ENCODE measurements at places on chromosomes 2 and 18.

GRCh38 chr2:156483741-156484173, 47.6 kb downstream of the GPD2 start:
- no peak for DNase-seq

DNA sequence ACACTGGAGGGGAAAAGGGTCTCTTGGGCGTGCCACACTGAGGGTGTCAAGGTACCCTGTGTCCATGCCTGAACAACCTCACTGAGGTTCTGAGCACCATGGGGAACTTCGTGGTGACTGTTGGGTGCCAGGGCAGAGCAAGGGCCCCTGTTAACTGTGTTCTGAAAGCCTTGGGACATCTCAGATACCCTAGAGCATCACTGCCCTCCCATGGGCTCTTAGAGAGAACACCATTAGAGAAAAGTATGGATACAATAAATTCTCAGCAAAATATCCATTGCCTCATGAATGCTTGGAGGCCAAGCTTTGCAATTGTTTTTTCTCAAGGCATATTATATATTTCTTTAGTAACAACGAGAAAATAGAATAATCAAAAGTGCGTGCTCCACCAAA, 488.5 kb upstream of the NRP2 start:
- DNase-seq, result no peak

DNA sequence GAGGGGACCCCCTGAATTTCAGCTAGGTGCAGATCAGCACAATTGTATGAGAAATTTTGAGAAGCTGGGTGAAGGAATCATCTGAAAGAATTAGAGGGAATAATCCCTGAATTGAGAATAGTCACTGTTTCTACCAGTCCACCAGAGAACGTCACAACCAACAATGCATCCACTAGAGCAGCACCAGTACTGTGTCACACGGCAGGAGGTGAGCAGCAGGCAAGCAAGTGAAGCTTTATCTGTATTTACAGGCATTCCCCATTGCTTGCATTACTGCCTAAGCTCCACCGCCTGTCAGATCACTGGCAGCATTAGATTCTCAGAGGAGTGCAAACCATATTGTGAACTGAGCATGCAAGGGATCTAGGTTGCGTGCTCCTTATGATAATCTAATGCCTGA, 40.7 kb downstream of the GDF7 start:
- peak; percentile 68 for DNase-seq

- no peak for DNase-seq
Measured at GRCh38 chr2:236946871-236947270, 138.8 kb upstream of the COPS8 start.

DNA sequence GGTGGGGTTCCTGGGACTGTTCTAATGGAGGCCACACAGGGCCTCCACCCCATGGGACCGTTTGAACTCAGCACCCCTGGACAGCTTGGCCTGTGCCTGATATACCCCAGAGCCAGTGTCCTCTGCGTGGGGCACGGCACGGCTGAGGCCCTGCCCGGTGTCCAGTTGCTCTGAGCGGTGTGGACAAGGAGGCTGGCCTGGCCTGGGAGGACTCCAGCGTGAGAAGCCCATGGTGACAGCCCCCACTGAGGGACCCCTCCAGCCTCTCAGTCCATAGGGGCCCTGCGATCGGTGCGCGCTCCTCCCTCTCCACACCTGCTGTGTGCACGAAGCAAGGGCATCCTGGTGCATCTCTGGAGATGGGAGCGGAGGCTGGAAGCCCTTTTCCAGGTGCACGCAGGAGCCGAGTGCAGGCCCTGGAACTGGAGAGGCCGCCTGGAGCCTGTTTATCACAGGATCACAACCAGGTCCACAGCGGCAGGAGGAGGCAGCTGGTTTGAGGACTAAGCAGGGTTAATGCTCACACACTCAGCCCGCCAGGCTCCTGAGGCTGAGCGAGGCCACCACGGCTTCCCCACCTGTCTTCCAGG, 120.2 kb downstream of the PTGR3 start:
- no peak for DNase-seq

GRCh38 chr2:129024796-129025195, 706.1 kb upstream of the HS6ST1 start:
- no peak for DNase-seq

DNA sequence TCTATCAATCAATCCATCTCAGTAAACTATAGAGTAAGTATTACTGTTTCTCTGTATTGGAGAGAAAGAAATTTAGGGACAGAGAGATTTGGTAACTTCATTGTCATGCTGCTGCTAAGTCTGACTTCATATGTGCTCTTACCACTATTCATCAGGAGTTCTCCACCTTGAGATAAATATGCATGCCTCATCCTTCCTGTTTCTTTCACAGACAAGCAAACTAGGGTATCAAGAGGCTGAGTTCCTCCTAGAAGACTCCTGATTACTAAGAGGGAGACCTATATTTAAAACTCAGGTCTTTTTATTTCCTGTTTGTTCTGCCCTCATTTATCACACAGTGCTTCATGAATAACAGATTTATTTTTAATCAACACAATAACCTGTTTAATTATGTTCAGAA, 34.1 kb downstream of the RIT2 start:
- DNase-seq, result no peak

- DNase-seq, result no peak
Measured at GRCh38 chr18:32267463-32267862, 77.6 kb downstream of the MEP1B start.

DNA sequence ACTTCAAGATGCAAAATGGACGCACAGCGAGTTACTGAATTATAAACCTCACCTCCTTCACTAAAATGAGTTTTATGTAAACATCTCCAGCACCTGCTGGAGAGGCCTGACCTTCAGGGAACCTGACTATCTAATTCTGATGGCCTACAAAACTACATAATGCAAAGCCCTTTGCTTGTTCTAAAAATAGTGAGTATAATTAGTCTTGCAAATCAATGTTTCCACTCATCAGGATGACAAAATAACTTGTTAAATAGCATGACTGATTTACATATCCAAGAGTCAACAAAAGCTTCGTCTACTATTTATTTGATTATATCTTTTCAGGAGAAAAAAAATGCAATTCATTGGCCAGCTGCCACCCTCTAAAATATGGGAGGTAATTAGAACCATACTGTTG, 326.3 kb upstream of the MC4R start:
- DNase-seq, result no peak

- DNase-seq, result peak; percentile 62
Measured at GRCh38 chr2:11482473-11483035, 16.6 kb upstream of the E2F6 start.

DNA sequence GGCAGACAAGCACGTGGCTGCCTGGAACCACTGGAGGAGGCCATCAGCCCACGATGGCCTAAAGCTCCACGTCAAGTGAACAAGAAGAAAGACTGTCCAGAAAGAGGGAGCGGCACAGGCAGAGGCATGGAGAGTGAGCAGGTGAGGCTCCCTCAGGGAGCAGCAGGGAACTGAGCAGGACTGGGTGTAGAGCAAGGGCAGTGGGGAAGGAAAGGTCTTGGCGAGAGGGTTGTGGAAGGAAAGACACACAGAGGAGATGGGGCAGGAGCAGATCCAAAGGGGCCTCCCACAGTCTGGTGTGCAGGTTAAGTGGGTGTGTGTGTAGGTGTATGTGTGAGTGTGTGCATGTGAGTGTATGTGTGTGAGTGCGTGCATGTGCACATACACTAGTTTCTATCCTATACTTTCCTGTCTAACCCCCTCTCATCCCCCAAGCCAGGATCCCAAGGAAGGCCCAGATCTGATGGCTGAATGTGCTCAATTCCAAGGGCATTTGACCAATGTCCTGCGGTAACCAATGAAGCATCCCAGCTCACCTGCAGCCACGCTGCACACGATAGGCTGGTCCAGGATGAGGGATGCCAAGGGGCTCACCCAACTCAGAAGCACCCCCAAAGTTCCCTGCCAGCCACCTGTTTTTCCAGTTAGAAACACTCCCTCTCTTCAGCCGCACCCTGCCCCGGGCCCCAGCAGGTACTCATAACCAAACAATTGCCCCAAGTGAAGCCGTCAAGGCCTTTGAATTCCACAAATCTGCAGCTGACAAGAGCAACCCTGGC, 262.5 kb upstream of the RAB6C start:
- no peak for DNase-seq

DNA sequence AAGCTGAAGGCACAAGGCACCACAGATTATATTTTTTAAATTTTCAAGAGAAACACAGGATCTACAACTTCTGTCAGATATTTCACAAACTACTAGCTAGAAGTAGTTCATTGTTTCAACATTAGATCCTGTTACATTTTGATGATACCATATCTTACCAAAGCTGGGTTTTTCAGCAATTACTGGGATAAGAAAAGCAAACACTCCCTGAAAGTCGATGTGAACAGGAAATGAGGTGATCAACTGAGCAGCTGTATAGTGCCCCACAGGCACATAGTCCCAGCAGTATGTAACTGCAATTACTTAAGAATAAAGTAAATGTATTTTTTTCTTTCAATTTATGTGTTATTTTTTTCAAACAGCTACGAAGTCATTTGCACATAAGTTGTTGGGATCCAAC, 103.5 kb downstream of the DNER start:
- DNase-seq, result no peak

GRCh38 chr2:60746318-60746717, 9.8 kb upstream of the PAPOLG start:
- no peak for DNase-seq

GRCh38 chr2:197453914-197454398, 604 bp downstream of the COQ10B start:
- DNase-seq, result no peak

GRCh38 chr2:1743396-1744150, 742 bp downstream of the PXDN start:
- peak; percentile 44 for DNase-seq

- DNase-seq, result no peak
Measured at GRCh38 chr2:237689336-237690131, 62.1 kb downstream of the LRRFIP1 start.

- DNase-seq, result no peak
Measured at GRCh38 chr2:215754546-215754945, 258.8 kb downstream of the MREG start.

GRCh38 chr2:227462462-227462951, 9.4 kb upstream of the AGFG1 start:
- DNase-seq, result no peak

DNA sequence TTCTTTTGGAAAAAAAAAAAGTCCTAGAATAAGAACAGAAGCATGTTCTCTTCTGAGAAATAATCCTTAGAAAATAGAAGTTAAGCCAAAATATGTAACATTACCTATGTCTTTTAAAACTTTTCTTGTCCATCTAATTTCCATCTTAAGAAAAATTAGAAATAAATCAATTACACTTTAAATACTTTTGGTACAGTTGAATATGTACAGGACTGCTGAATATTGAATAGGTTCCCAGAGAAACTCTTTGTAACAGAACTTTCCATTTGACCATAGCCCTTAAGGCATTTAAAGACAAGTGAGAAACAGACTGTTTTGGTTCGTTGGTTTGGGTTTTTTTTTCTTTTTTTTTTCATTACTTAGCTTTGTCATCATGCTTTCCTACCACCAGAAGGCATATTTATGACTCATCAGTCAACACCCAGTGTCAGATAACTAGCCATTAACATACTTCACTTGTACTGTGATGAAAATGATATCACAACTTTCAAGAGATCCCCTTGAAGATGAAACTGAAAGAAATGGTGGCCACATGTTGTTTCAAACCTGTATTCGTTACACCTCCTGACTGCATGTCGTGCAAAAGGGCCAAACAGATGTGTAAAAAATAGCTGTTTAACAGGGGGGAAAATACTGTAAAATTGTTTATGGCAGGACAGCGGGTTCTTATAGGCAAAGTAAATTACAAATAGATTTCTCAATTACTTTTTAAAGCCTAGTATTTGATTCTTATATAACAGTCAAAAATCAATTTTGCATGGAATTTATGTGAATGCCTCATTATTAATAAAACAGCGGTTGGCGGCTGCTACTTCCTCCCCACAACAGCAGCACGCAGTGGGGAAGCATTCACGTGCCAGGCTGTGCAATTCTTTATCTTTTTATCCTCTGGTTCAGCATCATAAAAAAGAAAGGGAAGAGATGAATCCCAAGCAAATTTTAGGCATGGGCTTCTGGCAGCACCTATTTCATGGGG, 280.7 kb upstream of the HNRNPA3 start:
- no peak for DNase-seq

DNA sequence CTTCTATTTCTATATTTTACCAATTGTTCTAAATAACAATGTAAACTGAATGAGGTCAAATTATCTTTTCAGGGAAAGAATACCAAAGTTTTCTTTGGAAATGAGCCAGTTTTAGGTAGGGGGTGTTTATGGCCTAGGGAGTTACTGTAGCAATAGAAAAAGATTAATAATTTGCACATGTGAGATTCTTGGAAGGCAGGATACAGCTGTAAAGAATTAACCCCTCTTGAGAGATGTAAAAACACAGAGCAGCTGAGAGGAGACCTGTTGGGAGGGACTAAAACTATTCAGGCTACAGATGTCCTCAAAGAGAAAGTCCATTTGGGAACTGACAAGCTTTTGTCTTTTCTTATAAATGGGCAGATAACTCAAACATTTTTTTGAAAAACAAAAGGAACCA, 182.2 kb downstream of the FIGN start:
- no peak for DNase-seq

- no peak for DNase-seq
Measured at GRCh38 chr2:21198637-21199036, 74.9 kb downstream of the TDRD15 start.

GRCh38 chr2:85420536-85421259, 2.2 kb downstream of the SH2D6 start:
- DNase-seq, result peak; percentile 93

GRCh38 chr18:26765498-26765897, 100.0 kb downstream of the AQP4 start:
- no peak for DNase-seq

GRCh38 chr2:115299199-115299598, 856.8 kb downstream of the DPP10 start:
- DNase-seq, result no peak

DNA sequence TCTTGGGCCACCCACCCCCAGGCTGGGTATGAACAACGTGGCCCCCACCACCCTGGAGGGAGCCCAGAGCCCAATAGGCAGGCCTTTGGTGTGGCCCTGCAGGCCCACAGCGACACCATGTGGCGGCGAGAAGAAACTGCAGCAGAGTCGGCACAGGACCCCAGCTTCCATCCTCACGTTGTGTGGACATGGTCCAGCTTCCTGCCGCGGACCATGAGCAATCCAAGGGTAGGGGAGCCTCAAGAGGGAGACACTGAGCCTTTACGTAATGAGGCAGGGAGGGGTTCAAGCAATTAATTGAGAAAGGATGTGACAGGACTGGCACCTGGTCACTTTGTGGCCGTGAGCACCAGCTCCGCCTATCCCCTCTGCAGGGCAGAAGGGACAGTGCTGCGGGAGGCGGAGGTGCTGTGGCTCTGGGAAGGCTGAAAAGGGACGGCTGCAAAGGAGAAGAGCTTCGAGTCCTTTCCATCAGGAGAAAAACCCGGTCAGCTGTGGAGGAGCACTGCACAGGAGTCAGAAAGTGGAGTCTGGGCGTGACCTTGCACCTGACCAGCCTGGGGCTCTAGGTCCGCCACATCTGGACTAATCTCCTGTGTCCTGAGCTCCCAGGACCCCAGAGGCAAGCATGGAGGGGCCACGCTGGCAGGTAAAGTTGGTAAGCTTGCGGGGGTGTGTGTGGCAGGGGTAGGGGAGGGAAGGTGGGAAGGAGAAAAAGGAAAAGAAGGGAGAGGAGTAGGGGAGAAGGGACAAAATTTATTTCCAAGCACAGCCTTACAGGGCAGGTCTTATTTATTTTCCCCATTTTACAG, 44.9 kb downstream of the TMEM37 start:
- DNase-seq, result peak; percentile 80

Measured in WERI-Rb-1 (cell line).